ENCODE measurements at places on chromosomes 6 and 20.

DNA sequence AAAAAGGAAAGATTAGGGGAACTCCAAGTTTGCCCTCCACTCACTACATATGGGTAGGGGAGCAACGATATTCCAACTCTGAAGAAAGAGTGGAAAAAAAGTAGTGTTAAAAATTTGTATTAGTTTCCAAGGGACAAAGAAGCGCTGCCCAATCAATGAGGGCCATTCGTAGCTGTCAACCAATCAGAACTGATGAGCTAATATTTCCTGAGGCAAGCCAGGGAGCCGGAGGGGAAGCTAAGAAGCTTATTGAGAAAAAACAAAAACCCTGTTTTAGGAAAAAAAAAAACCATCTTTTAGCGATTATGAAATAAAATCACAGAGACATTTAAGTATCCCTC is 59.5 kb downstream of the TRIM38 start:
- DNase-seq, result peak; percentile 83

- DNase-seq, result peak; percentile 17
Measured at GRCh38 chr6:156508923-156509322, 268.3 kb upstream of the ARID1B start.

- DNase-seq, result no peak
Measured at GRCh38 chr20:10662151-10662550, 11.6 kb downstream of the JAG1 start.

GRCh38 chr20:18650224-18650623 is 62.4 kb downstream of the DTD1 start:
- DNase-seq, result no peak

DNA sequence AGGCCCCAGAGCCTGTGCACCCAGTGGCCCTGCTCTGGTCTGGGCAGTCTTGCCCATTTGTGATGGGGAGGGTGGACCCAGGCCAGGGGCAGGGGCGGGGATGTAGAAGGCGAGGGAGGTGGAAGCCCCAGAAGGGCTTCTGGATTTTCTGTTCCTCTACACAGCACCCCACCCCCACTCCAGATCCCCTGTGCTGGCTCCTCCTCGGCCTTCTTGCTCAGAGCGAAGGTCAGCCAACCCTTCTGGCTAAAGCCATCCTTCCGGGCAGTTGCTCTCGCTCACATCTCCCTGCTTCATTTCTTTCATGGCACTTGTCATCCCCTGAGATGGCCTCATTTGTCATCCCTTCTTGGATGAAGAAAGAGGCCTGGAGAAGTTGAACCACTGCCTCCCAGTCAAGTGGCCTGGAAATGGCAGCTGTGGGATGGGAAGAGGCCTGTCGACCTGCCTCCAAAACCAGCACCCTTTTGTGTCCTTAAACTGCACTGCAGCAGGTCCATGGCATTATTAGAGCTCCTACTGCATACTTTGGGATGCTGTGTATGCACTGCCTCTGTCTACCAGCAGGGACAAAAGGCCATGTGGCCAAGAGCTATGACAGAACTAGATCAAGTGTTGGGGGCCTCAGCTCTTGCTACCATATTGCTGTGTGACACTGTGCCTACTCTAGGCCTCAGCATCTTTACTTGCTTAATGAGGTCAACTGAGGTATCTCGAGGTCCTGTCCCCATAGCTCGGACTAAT is 19.9 kb downstream of the PEDS1 start:
- DNase-seq, result no peak

DNA sequence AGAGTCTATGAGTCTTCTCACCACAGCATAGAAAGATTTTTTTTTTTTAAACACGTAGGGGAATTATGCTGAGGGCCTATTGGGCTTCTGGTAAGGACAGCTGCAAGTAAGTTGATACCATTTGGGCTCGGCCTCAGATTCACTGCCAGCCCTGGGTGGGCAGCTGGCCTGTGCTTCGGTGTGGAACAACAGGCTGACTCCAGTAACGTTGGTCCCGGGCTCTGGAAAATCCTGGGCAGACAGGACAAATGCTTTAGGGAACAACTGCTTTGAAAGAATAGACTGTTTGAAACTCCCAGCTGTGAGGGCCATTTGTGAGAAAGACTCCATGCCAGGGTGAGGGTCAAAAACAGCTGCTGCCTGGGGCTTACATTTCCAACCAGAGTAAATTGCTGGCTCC is 366.5 kb downstream of the QKI start:
- DNase-seq, result no peak

- DNase-seq, result peak; percentile 76
Measured at GRCh38 chr6:73704260-73704659, 8.3 kb downstream of the CD109 start.

DNA sequence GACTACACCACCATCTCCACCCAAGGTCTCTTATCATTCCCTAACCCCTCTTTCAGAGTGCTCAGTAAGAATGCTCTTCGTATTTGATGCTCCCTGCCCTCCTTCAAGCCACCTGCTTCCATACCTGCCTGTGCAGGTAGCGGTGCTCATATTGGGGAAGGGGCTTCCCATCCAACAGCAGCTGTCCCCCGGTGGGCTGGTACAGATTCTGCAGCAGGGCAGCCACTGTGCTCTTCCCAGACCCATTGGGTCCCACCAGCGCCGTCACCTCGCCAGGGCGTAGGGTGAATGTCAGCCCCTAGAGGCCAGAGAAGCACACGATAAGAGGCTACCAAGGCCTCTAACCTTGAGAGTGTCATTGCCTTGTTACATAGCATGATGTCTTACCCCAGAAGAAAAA is 3.9 kb upstream of the PSMB8 start:
- no peak for DNase-seq

DNA sequence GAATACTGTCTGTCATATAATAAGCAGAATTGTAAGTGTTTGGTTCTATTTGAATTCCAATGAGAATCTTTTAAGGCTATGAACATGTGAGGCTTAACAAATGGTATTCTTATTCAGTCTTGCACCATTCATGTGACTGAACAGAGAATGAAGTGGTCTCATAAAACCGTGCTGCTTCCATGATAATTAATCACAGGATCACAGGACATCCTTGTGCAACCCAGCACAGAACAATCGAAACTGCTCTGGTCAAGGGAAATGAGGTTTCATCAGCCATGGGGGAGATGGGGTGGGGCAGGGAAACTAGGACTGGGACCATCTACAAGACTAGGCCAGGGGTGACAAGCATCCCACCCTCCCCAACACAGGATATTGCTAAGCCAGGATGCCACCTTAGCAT is 6.0 kb downstream of the PPIL6 start:
- no peak for DNase-seq

- no peak for DNase-seq
Measured at GRCh38 chr20:49267327-49267726, 10.5 kb downstream of the ZNFX1 start.
